ENCODE measurements at places on chromosomes 7 and 10. TPM values are rescaled to one million over a fixed set of nuclear protein-coding genes. Genes with fewer than 3 reads are reported as not detected.

DNA sequence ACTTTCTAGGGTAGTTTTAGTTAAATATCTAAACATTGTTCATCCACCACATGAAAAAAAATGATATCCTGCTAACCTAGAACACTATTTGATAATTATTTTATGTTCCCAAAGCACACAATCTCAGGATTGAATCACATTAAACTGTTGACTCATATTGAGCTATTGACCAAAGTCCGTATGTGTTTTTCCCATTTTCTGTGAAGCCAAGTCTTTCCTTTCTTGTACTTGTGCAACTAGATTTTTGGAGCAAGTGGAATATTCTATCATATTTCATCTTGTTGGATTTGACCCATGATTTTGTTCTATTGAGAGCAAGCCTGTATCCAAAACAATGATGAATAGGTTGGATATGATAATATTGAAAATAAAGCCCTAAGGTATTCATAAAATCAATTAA lies 164.6 kb downstream of the SKAP2 start:
- DNase-seq: no peak

DNA sequence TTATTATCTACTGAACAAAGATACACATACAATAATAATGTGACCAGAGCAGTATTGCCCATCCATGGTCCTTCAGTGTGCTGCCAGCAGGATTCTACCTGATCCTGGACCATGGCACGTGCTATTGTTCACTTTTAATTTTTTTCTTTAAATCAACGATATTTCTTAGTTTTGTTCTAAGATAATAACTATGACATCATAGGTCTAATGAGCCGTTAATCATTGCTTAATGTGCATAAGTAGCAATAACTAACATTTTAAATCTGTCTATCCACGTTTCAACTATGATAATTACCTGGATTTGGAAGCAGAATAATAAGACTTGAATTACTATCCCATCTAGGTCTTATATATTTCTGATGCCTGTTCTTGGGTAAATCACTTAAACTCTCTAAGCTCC lies 253.8 kb downstream of the SORCS1 start:
- no peak for DNase-seq

GRCh38 chr7:100433276-100433591 lies 3.1 kb downstream of the PPP1R35 start:
- DNase-seq: peak; percentile 15

GRCh38 chr7:44972562-44972961 lies 6.3 kb downstream of the MYO1G start:
- no peak for DNase-seq

DNA sequence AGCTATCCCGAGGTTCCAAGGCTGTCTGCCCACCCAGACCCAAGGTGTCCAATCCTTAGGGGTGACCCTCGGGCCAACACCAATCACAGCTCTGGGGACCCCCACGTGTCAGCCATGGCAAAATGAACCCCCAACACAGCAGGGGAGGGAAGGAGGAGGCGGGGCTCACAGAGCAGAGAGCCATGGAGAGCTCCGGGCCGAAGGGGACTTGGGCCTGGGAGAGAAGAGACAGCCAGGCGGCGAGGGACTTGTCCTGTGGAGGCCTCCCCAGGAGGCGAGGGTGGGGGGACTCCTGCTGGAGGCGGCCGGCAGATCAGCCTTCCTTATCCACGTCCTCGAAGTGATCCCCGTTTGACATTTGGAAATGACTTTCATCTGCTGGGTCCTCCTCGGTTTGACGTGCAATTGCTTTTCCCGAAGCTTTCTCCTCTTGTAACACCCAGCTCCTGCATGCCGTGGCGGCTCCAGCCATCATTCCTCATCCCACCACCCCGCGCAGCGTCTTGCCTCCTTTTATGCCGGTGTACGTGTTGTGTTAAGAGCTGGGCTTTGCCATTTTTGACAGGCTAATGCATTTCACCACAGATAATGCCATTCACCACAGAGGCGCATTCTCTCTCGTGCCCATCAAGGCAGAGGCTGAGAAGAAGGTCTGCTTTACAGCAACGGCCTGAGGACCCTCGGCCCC lies 337.4 kb downstream of the DNAJB6 start:
- no peak for DNase-seq

DNA sequence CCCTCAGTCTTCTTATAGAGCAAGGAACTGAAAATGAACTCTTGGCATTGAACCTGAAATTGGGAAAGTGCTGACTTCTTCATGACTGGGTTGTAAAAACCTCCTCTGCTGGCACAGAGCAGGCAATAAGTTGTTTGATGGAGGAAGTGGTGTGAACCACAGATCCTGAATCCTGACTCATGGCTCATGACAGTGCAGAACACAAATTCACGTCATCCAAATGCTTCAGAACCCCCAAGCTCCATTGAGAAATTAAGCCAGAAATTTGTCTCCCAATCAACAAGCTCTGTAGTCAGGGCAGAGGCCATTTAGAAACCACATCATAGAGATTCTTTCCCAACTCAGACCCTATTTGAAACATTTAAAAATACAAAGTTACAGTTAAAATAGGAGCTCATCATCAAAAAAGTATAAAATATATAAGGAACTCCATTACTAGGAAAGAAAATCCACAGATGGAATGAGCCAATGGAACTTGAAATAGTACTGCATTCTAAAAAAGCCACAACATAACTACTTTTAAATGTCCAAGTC lies 10.3 kb upstream of the STK17A start:
- DNase-seq: no peak

DNA sequence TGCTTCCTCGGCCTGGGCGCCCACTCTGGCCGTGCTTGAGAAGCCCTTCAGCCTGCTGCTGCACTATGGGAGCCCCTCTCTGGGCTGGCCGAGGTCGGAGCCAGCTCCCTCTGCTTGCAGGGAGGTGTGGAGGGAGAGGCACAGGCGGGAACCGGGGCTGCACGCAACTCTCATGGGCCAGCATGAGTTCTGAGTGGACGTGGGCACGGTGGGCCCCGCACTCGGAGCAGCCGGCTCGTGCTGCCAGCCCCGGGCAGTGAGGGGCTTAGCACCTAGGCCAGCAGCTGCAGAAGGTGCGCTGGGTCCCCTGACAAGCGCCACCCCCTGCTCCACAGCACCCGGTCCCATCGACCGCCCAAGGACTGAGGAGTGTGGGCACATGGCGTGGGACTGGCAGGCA lies 9.0 kb upstream of the PDK4 start:
- DNase-seq: peak; percentile 31

GRCh38 chr7:95365151-95365550 lies 31.0 kb downstream of the PON3 start:
- no peak for DNase-seq

DNA sequence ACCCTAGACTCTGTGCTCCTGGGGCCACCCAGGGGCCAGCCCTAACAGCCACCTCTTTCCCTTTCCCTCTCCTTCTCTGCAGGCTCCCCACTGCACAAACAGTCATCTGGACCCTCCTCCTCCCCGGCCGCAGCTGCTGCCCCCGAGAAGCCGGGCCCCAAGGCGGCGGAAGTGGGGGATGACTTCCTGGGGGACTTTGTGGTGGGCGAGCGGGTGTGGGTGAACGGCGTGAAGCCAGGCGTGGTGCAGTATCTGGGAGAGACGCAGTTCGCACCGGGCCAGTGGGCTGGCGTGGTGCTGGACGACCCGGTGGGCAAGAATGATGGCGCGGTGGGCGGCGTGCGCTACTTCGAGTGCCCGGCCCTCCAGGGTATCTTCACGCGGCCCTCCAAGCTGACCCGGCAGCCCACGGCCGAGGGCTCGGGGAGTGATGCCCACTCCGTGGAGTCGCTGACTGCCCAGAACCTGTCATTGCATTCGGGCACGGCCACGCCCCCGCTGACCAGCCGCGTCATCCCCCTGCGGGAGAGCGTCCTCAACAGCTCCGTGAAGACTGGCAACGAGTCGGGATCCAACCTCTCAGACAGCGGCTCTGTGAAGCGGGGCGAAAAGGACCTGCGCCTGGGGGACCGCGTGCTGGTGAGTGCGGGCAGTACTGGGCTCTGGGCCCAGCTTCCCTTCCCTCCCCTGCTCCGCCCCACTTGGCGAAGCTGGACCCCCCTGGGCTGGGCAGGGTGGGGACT lies 49.3 kb downstream of the CLIP2 start:
- no peak for DNase-seq

GRCh38 chr10:6231146-6231545 lies 28.4 kb downstream of the PFKFB3 start:
- no peak for DNase-seq

DNA sequence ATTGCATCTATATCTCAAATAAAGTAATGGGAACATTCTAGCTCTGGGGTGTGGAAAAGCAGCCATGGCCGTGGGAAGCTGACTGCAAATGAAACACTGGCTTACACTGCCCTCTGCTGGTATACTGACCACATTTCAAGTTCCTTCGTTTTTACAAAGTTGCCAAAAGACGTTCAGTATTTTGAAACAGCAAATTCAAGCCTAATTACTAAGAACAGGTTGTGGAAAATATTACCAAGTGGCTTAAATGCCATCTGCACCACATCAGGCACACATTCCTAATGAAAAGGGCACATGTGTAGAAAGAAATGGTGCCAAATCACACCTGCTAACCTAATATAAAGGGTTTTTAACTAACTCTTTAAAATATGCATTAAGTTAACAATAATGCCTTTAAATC lies 83.9 kb downstream of the JAZF1 start:
- DNase-seq: no peak

DNA sequence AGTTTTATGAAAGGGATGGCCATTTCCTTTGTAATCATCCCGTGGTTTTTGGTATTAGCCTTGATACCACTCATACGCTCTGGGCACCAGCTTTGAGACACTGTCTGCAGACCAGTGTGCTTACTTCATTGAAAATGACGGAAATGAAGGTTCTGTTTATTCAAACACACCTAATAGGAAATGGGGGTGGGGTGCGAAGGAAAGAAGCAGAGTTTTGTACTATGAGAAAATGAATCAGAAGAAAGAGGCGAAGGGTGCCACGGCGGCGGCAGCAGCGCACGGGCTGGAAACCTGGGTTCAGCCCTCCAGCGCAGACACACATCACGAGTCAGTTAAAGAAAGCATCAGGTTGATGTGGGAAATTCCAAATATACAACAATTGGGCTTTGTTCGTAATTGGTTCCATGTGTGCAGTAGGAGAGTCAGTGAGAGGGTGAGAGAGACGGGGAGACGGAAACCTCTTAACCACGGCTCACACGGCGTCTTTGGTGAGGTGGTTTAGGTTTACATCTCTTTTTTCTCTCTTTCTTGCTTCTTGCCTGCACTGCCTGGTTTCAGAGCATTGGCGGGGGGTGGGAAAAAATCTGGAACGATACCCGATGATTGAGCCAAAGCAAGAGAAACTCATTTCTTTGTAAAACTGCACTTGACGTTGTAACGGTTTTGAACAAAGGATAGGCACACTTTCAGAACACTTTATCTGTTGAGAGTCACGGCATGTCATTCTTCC lies 321.2 kb downstream of the FRMD4A start:
- DNase-seq: no peak

- DNase-seq: no peak
These were observed 80.1 kb upstream of the EMX2 start for GRCh38 chr10:117462424-117462792.

- no peak for DNase-seq
These were observed 60.9 kb downstream of the GLI3 start for GRCh38 chr7:42175834-42176723.

GRCh38 chr7:151166629-151167196 lies 781 bp downstream of the GBX1 start:
- DNase-seq: no peak

DNA sequence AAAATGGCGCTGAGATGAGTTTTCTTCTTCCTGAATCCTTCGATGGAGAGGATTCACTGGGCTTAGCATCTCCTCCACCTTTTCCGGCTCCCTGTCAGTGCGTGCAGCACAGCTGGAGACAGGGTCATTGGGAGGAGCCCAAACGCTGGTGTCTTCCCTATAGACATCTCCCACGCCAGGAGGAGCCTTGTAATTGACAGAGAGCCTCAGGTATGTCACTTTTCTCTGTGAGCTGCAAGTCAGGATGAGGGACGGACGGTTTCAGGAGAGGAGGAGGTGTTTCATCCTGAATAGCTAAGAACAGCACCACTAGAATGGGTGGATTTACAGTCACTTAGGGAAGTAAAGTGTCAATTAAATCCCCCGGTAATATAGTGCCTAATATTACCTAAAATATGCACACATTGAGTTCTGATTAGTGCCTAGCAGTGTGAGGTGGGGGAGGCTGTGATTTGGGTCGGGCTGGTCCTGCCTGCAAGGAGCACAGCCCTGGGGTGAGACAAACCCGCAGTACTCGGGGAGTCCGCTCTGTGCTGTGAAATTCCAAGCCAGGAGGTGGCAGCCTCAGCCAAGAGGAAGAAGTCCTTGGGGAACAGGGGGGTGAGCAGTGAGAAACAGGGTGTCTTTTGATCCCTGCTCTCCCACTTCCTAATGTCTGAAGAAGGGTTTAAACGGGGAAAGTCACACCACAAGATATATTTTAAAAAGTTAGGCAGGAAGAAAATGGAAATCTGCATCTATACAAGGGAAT lies 28.2 kb downstream of the IL15RA start:
- DNase-seq: no peak

DNA sequence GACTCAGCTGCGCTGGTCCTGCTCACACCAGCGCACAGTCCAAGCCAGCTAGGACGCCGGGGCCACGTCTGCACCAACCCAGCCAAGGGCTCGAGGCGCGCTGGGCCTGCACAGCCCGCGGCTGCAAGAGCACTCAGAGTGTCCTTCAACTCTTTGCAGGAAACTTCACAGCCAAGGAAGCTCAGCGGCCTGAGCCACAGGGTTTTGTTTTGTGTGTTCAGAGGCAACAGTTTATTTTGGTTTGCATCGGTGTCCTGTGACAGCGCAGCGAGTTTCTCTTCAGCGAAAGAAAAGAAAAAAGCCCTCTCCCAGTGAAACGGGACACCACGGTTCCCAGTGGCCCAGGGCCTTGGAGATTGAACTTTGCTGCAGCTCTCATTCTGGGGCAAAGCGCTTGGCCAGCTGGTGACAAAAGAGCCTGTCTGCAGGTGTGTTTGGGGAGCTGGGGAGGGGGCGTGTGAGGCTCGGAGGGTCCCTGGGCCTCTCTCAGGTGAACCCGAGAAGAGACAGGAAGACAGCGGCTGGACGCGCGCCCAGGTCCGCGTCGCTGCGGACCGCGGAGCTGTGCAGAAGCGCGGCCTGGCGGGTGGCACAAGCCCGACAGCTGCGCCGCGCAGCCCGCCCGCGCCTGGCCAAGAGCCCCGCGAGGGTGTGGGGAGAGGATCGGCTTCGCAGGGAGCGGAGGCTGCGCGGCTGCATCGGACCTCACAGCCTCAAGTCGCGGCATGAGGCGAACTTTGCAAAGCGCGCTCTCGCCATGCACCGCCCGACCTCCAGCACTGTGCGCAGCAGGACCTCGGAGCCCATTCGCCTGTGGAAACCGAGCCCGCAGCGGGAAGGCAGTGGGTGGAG lies 922 bp downstream of the CXCL12 start:
- DNase-seq: no peak

The CALCR gene
- not detected for total RNA-seq

The PRPS1L1 gene
- not detected for total RNA-seq

The TMEM270 gene
- total RNA-seq: not detected

The IGF2BP3 gene
- 0.79 TPM for total RNA-seq

The PTTG1IP2 gene
- total RNA-seq: not detected

The DIP2C gene
- 72.0 TPM for total RNA-seq

The FGL2 gene
- 66.3 TPM for total RNA-seq

The ZNF425 gene
- 4.2 TPM for total RNA-seq

The TMEM225B gene
- 1.2 TPM for total RNA-seq
